ENCODE measurements at places on chromosomes 7 and 10. TPM values are rescaled to one million over a fixed set of nuclear protein-coding genes. Genes with fewer than 3 reads are reported as not detected.

Gene IDI2
- not detected for total RNA-seq

Gene EGFR
- total RNA-seq, result 40.6 TPM

DNA sequence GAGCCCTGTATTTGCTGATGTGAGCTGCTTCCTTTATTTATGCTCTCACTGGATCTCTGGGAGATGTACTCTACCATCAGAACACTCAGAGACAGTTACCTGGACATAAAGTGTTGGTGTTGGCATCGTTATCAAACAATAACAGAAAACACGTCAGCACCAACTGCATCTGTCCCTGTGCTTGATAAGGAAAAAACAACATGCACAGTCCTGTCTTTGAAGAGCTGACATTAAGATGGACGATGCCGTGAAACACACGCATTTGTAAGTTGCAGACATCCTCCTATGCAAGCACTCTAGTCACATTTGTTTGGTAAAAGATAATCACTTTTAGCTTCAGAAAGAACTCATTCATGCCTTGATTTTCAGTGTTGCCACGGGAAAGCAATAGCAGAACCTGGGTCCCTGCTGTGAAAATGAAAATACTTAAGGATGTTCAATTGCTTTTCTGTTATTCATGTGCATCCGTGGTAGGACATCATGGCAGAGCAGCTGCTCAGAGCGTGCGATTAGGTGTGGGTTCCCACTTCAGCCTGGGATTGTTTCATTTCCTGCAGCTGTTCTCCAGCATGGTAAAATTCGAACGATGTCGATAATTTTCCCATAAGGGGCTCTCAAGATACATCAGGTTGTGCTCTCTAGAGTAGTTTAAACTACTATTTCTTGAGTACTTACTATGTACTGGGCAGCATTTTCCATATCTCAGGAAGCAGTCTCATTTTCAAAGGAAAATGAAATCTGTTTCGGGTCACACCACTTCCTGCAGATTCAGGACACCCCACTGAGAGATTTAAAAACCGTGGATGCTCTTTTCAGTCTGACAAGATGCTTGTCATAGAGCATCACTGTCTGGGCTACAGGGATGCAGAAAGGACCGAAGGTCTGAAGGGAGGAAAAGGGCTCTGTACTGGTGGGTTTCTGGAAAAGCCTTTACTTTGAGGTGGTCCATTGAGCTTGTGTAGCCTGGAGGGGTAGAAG lies 248.7 kb downstream of the CAMK1D start:
- no peak for DNase-seq

DNA sequence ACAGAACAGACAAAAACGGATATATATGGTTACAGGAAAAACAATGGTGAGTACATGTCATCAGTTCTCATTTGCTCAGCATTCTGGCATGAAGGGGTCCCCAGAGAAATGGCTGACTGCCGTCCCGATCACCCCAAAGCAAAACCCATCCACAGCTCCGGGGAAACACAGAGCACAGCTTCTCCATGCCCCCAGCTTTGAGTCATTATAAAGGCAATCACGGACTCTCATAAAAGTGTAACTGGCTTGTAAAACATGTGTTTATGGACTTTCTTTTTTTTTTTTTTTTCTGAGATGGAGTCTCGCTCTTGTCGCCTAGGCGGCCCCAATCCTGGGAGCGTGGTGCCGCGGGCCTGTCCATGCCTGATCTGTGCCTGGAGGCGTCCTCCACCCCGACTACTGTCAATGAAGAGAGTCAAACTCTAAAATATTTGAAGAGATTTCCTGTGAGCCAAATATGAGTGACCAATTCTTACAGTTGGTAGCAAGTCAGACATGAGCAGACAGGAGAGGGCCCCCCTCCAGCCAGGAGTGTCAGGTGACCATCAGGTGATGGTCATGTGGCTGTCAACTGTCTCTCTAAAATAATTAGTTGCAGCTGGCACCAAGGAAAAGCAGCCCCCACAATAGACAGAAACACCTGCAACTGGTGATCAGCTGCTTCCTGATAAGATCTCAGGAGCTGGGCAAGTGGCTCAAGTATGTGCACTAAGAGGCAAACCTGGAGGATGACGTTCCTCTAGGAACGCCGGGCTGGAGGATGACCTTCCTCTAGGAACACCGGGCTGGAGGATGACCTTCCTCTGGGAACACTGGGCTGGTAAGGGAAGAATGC lies 21.7 kb upstream of the NOM1 start:
- no peak for DNase-seq

DNA sequence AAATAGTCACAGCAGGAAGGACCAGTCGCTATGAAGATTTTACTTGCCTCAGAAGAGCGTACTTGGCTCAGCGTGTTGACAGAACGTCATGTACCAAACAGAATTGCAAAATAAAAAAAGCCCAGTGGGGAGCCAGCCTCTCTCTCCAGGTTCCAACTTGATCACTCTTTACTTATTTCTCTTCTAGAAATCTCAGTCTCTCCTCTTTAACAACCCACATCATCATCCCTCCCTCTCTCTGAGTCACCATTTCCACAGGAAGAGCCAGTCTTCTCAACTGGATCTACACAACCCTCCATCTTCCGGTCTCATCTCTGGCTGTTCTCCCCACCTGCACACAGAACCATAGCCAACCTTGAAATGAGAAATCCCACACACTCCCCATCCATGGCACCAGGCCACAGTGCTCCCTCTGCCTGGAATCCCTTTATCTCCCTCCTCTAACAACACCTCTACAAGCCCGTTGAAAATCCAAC lies 718.3 kb downstream of the GRID1 start:
- DNase-seq, result peak; percentile 33

DNA sequence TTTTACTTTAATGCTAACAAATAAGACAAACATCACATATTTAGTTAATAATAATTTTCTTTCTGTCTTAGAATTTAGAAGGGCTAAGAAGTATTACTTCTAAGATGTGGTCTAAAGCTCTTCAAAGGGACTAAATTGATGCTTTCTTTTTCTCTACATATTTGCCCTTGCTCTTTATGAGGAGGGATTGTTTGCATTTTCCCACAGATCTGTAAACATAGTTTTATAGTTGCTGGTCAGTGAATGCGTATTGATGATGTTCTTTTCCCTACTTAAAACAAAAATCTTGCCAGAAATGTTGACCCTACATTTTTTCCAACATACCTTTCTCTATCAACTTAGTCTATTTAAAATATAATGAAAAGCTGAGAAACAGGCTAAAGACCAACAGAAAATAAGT lies 372.4 kb upstream of the LRGUK start:
- no peak for DNase-seq

DNA sequence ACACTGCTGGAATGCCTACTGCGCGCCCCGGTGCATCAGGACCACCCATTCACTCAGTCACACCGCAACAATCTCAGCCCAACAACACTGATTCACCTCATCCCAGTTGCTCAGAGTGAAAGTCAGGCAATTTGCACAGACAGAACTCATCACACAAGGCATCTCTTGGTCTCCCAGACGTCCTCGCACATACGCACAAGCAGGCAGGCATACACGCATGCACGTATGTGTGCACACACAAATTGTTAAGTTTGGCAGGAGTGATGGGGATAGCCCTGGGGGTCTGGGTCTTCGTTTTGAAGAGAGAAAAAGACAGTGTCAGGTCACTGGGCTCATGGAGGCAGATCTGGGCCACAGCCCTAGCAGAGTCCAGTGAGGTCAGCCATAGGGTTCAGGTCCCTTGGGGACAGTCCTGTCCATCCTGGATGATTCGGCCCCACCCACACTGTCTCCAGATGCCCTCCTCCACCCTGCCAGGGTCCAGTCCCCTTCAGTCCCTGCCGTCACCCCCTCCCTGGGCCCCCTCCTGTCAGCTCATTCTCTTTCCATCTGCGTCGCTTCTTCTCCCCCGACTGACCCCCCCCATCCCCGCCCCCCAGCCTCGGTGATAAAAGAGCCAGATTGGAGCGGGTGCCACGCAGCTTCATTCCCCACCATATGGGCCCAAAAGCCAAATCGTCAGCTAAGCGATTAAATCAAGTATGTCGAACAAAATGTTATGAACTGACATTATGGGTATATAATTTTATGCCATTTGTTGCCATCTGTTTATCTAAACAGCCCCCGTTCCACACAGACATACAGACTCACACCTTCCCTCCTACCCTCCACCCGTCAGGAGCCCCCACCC lies 48.5 kb upstream of the SLF2 start:
- DNase-seq, result no peak

- peak; percentile 33 for DNase-seq
These were observed 275.7 kb downstream of the TCERG1L start for GRCh38 chr10:131035779-131036178.

- DNase-seq, result no peak
These were observed 9.9 kb downstream of the BAZ1B start for GRCh38 chr7:73512018-73512780.

- peak; percentile 51 for DNase-seq
These were observed 24.7 kb downstream of the GHRHR start for GRCh38 chr7:30988351-30989005.

DNA sequence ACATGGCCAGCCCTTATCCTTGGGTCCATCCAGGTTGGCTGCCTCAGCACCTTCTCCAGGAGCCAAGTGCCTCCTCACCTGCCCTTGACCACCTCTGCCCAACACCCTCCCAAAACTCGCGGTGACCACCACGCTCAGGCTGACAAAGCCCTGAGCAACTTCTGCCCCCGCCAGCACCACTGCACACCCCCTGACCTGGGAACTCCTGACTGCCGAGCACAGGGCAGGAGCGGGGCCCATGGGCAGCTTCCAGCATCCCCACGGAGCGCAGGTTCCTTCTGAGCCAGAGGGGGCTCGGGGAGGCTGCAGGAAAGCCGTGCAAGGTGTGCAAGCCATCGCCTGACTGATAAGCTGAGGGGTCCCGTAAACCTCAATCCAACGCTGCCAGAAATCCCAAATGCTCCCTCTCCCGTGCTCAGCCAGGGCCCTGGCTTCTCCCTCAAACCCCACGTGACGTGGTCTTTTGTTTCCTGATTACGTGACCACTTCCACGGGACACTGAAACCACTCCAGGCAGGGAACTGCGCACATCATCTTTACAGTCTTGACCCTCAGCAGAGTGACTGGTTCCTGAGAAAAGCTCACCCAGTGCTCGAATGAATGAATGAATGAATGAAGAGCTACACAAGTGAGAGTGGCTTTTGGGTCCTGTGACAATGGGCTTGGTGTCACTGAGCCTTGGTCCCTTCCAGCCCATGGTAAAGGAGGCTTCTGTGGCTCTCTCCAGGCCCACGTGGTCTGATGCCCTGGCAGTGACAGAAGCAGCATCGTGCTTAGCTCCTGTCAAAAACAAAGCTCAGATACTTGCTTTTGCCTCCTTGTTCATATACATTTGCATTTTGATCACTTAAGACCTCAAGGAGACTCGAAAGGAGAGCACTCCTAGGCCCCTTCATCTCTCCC lies 249.8 kb upstream of the PPP2R2D start:
- DNase-seq, result no peak

GRCh38 chr10:132918617-132919373 lies 23.6 kb downstream of the CFAP46 start:
- peak; percentile 50 for DNase-seq

All from hepatocyte (in vitro differentiated cells).